ENCODE measurements at places on chromosomes 2 and 18. TPM values are rescaled to one million over a fixed set of nuclear protein-coding genes. Genes with fewer than 3 reads are reported as not detected.

- DNase-seq, result no peak
Observed at GRCh38 chr2:75186821-75187220, 12.5 kb downstream of the TACR1 start.

Gene MEP1B
- polyA plus RNA-seq, result not detected

DNA sequence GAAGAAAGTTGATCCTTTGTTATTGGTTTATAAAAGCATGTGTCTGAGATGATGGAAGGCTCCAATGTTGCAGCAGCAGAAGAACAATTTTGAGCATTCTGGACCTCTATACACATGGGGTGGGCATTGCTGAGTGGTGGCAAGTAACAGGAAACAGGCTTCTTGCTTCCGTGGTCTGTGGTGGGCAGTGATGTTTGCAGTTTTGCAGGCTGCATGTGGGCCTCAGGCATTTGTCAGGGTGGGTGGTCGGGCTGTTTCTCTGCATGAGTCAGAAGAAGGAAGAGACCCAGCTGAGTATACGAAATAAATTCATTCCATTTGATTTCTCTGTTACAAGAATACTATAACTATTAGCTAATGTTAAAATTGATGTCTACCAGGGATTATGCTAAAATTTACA, 239.5 kb upstream of the COL3A1 start:
- no peak for DNase-seq

Gene NMS
- not detected for polyA plus RNA-seq

DNA sequence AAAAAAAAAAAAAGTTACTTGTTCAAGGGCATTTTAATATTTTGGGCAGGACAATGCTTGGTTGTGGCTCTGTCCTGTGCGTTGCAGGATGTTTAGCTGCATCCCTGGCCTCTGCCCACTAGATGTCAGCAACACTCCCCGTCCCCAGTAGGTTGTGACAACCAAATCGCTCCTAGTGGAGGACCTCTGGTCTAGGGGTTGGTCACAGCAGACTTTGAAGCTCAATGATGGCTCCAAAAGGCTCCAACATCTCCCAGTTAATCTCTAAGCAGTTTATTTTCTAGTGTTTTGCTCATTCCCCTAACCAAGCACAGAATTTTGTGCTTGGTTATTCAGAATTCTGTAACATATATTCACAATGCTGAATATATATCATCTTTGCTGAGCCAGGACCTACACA, 67.0 kb downstream of the CHRNA1 start:
- peak; percentile 76 for DNase-seq

- no peak for DNase-seq
Observed at GRCh38 chr2:9169349-9170107, 37.1 kb upstream of the ASAP2 start.

DNA sequence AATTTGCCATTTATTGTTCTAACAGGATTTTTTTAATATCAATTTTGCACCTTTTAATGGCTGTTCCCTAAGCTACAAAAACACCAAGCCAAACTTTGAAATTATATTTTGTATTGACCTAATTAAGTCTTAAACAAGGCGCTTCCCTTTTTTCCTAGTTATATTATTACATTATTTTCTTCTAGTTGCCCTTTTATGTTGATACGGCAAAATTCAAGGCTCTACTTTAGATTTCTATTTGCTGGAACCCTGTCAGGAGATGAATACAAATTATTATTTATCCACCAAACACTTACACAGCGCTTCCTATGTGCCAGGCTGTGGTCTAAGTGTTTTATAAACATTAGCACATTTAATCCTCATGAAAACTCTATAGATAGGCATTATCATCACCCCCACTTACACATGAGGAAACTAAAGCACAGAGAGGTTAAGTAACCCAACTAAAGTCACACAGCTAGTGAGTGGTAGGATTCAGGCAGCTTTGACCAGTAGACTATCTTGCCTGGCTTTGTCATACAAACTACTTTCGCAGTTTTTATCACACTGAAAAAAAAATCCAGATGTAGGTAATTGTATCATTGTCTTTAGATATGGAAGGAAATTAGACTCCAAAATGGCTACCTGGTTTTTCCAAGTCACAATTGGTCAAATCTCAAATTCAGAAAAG, 456.5 kb downstream of the STK39 start:
- DNase-seq, result no peak

GRCh38 chr2:83901317-83901716, 557.8 kb downstream of the SUCLG1 start:
- no peak for DNase-seq

Gene STAT1
- 104 TPM for polyA plus RNA-seq

GRCh38 chr18:49768051-49768391, 45.3 kb downstream of the ACAA2 start:
- DNase-seq, result peak; percentile 61

Gene KLF11
- polyA plus RNA-seq, result 3.0 TPM

Gene METAP1D
- polyA plus RNA-seq, result 7.3 TPM

DNA sequence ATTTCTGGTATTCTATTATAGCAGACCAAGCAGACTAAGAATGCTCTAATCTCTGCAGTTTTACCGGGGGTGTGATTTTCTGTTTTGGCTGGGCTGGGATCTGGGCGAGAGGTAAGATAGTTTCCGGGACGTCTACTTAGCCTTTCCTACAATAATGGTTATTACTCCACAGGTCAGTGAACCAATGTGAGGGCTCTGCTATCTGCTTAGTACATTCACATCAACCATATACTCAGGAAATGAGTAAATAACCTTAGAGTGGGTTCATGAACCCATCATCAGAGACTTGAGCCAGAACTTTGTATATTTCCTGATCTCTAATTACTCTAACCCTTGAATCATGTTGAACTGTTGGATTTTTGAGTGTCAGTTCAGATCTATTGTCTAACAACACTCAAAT, 90.1 kb upstream of the NOL4 start:
- DNase-seq, result no peak

Gene PID1
- 2.7 TPM for polyA plus RNA-seq

Gene STEAP3
- polyA plus RNA-seq, result 30.8 TPM

Gene EML6
- 1.8 TPM for polyA plus RNA-seq

Gene GPR55
- polyA plus RNA-seq, result not detected
